Stimulated activated CD4-positive, alpha-beta T cell treated with anti-CD3 and anti-CD28 coated beads, Interleukin-4, amount 100 ng/mL, for 1 hour (primary cell): ENCODE measurements at places on chromosomes 5 and 9.

DNA sequence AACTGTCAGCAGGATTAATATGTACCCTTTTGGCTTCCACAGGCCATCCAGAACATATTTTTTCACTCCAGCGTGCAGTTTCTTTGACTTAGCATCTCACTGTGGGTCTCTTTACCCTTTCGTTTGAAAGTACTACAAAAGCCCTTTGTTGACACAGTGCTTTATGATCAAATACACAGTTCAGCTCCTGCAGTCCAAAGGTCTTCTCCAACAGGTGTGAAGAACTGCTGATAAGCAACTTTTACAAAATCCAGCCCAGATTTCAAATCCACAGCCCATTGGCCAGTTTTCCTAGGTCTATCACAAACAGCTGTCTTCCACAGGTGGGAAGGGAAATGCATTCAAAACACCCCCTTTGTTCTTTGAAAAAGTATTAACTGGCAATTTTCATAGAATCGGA lies 54.8 kb downstream of the MYO10 start:
- DNase-seq, result no peak

- DNase-seq, result no peak
Observed at GRCh38 chr9:27566118-27566517, 7.2 kb downstream of the C9orf72 start.

DNA sequence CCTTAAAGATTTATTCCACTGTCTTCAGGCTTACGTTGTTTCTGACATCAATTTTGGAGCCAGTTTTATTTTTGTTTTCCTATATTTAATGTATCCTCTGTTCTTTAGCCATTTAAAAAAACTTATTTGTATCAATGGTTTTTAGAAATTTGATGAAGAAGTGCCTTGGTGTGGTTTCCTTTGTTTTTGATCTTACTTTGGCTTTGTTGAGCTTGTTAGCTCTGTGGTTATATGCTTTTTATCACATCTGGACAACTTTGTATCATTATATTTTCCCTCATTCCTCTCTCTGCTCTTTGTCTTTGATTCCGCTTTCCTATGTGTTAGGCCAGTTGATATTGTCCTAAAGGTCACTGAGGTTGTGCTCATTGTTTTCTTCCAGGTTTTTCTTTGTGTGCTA lies 58.5 kb downstream of the SPIN1 start:
- no peak for DNase-seq

DNA sequence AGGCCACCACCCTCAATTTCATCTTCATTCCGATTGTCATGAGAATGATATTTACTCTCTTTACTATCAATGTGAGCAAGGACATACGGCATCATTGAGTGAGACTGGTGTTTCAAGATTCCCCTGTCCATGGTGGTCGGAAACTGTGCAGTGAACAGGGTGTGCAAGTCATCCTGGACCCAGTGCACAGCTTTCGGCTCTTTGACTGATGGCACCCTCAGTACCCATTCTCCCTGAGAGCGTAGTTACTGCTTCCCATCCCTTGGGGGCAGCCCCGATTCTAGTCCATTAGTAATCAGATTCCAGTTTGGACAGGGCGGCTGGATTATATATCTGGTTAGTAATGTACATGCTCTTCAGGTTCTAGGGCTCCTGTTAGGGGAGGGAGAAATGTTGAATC lies 61.7 kb upstream of the SUB1 start:
- no peak for DNase-seq

DNA sequence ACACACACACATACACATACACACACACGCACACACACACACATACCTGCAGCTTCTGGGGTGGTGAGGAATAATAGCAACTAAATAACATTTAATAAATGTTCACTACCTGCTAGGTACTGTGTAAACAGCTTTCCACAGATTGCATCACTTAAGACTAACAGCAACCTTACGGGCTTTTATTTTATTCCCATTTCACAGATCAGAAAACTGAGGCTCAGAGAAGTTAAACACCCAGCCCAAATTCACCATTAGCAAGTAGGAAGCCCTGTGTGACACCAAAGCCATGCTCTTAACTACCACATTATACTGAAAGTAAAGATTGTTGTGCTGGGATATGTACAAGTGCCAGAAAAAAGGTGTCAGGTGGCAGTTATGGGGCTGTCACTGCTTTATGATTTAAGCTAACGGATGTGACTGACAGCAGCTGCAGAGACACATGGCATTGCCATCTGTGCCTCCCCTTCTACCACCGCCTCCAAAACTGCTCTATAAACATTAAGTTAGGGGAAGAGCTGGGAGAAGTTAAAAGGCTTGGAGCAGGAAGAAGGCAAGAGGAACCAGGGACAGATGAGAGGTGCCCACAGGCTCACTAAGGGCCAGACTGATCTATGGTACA lies 13.6 kb downstream of the MTMR12 start:
- no peak for DNase-seq

DNA sequence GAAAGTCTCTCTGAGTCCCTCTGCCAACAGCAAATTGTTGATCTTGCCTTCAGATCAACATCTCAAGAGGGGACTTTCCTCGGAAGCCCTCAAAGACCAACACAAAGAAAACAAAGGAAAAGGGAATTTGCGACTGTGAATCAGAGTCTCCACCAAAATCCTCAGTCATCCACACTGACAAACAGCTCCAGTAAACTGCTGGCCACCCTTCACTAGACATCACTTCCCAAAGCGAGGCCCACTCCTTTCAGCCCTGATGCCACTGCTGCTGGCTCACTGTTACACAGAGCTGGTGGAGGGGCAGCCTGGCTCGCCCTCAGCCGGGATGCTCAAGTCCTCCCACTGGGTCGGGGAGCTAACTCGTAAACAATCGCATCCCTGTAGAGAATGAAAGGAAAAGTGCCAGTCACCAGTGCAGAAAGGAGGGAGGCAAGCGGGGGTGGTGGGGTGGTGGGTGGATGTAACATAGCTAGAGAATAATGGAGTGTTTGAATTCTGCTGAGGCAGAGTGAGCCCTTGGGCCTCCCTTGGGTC lies 1.3 kb downstream of the FGF1 start:
- DNase-seq, result no peak

GRCh38 chr9:132456241-132456640 lies 46.2 kb downstream of the CFAP77 start:
- no peak for DNase-seq

DNA sequence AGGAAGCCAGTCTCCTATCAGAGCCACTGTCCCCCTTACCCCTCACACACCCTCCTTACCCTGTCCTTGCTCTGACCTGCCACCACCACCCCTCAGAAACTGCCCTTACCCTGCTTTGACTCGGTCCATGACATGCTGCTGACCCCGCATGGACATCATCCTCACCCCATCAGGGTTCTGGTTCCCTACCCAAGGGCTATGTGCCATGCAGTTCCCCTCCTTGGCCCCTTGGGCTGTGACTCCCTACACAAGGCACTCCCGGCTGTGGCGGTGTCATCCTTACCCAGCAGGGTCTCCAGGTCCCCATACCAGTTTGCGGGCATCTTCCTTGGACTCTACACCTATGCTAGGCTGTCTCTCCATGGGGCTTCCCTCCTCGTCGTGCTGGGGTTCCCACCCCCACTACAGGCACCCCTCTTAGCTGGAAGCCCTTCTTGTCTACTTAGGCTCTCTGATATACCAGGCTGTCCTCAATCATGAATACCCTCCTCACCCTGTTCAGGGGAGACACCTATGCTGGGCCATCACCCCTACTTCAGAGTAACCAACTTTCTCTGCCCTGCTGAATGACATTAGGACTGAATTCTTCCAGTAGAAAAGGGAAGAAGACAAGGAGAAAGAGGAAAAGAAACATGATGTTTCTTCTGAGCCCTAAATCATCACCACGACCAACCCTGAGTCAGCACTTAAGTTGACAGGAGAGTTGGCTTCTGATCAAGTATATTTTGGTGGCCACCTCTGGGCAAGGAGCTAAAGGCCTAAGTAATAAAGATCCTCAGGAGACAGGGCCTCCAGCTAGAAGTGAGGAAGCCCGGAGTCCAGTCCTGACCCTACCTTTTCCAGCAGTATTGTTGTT lies 115.2 kb downstream of the GCNT1 start:
- DNase-seq, result no peak
